Stimulated activated CD4-positive, alpha-beta T cell treated with anti-CD3 and anti-CD28 coated beads, Interleukin-1b, Interleukin-23, amount 100 ng/mL, for 1 hour (primary cell): ENCODE measurements at places on chromosomes 3 and 15.

DNA sequence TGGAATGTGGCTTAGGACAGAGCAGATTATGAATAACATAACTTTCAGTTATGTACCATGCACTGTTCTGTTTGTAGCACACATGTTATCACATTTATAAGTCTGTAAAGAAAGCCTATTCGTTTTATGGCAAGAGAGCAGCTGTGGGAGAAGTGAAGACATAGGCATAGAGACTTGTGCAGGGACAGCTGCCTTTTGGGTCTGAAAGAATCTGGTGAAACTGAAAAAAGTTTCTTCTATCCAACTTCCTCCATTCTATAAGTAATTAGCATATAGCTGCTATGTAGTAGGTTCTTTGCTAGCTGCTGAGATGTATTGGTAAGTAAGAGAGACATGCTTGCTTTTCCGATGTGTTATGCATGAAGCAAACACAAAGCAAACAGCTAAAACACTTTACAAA lies 1095.4 kb upstream of the CADM2 start:
- DNase-seq, result no peak

DNA sequence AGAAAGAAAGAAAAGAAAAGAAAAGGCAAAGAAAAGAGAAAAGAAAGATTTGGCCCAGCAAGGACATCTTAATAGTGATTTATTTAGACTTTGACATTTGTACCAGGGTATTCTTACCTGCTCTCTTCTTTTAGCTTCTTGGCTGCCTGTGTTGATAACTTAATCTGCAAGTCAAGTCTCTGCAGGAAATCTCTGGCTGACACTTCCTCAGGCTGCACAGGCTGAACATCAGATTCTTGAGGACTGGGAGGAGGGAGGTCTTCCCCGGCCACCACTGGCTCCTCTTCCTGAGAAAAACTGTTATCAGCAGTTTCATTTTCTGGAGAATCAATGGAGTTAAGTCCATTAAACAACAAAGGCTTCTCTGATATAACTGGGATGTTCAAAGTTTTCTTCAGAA lies 12.8 kb downstream of the LYSMD2 start:
- DNase-seq, result no peak

GRCh38 chr3:109939817-109940216 lies 602.5 kb upstream of the DPPA4 start:
- DNase-seq, result no peak

GRCh38 chr15:32670623-32671022 lies 29.1 kb downstream of the SCG5 start:
- DNase-seq, result no peak

- DNase-seq, result no peak
These were observed 53.0 kb downstream of the KLHL6 start for GRCh38 chr3:183502237-183503181.

DNA sequence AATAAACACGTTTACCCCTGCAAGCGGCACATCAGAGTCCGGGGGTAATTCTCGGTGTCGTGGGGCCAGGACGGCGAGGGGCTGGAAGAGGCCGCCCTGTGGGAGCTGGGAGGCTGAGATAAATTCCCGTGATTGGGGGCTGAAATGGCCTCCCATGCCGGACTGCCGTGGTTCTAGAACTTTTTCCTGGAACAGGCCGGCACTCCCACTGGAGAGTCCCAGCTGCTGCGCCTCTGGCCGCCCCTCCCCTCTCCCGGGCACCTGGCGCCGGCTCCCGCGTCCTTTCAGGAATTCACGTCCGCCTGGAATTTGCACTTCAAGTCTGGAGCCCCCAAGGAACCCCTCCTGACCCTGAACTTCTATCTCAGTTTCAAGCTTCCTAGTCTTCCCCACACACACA lies 10.8 kb upstream of the LRRC2 start:
- no peak for DNase-seq

GRCh38 chr3:188617270-188617669 lies 463.3 kb downstream of the LPP start:
- no peak for DNase-seq

DNA sequence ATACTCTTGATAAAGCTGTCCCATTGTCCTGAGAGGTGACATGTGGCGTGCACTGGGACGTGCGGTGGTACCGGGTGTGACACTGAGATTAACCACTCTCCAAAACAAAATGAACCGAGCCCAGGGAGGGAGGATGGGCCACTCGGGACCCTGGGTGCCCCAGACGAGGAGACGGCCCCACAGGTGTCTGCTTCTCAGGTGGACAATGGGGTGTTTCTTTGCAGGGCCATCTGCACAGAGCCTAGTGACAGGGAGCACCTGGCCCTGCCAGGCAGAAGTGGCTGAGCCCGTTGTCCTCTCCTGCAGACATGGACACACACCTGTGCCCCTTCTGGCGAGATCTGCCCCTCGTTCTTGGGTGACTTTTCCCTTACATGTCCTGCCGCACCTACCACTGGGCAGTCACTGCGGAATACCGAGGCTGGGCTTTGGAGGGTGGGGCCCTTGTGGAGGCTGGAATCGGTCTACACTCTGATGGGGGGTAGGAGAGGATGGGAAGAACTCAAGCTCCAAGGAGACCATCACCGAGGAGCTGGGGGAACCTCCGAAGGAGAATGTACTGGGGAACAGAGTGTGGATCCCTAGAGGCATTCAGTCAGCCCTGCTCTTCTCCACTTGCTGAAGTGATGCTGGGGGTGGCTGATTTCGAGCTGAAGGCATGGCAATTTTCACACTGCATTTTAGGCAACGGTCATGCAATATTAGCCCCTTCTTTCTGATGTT lies 153.5 kb downstream of the ATP10A start:
- DNase-seq, result no peak

DNA sequence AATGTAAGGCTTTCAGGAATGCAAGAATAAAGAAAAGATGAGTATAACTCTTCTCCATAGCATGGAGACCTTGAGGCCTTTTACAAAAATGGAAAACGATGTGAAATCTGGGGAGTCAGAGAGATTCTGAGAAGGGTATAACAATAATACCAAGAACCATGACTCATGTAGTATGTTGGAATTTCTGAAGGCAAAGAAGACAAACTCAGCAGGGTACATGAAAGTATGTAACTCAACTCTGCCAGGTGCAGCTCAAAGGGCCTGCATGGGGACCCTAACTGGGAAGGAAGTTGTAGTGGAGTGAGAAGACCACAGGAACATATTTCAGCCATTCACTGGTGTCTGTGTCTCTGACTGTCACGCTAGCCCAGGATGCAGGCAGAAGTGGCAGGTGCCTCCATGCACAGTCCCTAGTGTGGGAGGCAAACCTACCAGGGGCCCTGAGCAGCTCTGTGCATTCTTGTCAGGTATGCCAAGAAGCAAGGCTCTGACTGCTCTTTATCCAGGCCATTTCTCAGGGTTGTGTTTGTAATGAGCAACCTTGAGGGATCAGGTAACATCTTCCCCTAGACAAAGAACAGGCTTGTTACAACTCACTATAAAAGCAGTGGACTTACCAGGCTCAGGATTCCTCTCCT lies 57.2 kb downstream of the GPR156 start:
- DNase-seq, result no peak

DNA sequence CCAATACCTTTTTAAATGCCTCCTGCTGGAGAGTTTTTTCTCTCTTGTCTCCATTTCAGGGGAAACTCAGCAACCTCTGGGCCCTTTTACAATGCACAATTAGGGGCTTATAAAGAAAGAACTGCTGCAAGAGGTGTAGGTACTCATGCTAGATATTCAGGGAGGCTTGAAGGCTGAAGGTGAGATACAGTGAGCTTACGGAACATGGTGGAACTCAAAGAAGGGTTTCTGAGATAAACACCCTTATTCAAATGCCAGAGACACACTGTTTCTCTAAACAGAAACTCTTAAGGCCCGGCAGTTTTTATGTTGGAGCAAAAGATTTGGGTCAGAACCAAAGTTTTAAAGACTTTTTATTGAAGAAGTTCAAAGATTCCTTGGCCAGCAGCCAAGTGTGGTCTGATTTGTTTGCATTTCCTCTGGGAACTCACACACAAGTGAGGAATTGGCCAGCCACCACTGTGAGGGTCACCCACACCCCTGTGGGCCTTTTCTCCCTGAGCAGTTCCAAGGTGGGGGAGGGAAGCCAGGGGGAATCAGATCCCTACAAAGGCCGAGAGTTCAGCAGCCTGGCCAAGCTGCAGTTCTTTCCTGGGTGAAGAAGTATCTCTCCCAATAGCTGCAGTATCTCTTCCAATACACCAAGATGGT lies 47.8 kb downstream of the TNFAIP8L3 start:
- DNase-seq, result no peak

GRCh38 chr15:101006931-101007691 lies 88.0 kb downstream of the LRRK1 start:
- peak; percentile 37 for DNase-seq

DNA sequence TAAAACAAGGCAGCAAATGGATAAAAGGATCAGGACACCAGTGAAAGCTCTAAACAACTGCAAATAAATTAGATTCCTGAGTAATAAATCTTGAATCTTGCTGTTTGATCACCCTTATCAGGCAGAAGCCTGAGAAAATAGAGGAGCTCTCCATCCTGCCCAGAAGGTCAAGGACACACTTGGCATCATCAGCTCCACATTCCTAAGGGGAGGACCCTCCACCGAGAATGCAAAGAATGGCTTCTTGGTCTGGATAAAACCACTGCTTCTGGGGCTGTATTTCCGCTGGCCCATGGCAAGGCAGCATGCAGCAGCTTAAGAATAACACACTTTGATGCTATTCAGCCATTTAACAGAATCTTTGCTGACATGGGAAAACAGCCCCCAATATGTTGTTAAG lies 108.9 kb upstream of the TSC22D2 start:
- no peak for DNase-seq

DNA sequence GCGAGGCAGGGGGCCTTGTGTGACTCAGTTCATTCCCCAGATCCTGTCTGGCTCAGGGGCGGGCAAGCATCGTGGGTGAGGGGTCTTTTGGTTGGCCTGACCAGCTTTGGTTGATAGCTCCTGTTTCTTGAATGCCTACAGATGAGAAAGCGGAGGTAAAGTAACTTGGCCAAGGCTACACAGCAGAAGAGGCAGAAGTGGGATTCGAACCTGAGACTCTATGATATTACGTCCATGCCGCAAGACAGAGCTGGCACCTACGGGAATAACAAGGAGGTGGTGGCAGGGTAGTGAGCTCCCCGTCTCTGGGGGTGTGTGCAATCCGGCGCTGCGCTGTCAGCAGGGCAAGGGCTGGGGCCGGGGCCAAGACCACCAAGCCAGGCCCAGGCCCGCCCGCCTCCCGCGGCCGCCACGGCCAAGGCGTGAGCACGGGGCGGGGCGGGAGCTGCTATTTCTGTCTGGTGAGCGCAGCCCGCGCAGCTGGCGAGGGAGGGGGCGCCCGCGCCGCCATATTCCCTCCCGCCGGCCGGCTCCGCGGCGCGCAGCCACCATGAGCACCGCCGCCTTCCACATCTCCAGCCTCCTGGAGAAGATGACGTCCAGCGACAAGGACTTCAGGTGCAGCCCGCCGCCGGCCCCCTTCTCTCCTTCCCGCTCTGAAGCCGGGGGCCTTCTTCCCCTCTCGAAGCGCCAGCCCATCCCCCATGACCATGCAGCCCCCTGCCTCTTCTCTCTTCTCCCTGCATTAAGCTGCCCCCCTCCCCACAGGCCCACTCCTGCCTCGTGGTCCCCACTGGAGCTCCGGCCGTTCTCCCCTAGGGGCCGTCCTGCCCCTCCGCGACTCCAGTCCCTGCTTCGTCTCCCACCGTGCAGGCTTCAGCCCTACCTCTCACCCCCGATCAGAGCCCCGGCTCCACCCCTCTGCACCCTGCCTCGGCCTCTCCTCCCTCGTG lies at the start of gene CAND2:
Gene CAND2, plus strand, starts transcription at position 510 of the 953 bp plus-strand sequence. Its CDS starts 41 bp downstream, at position 551.
- no peak for DNase-seq

- no peak for DNase-seq
These were observed 257.2 kb downstream of the RBMS3 start for GRCh38 chr3:29537889-29538609.

DNA sequence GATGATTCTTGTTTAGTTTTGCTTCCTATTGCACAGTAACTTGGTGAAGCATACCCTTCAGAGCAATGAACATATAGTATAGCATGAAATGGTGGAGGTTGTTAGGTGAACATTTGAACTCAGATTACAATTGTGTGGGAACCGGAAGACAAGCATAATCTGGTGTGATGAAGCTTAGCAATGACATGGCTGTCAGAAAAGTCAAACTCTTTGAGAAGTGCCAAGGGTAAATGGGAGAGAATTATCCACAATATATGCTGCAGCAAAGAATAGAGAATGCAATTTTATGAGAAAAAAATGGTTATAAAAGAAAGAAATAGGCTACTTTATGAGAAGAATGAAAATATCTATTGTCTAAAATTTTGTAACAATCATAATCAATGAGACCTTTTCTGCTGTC lies 1536.7 kb downstream of the SI start:
- no peak for DNase-seq

DNA sequence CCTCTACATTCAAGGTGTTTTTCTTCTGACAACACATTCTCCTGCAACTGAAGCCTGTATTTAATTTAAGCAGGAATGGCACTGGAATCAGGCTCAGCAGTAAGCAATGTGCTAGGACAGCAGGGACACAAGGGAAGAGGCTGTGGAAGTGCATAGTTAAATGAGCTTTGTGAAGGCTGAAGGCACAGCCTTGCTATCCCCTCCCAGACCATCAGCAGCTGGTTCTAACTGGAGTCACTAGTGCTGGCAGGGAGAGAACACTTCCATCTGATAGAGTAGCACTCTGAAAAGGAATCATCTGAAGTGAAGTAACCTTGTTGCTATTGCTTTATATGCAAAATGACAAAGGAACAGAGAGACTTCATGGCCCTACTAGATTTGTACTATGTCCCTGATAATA lies 14.7 kb downstream of the UQCC5 start:
- DNase-seq, result no peak

DNA sequence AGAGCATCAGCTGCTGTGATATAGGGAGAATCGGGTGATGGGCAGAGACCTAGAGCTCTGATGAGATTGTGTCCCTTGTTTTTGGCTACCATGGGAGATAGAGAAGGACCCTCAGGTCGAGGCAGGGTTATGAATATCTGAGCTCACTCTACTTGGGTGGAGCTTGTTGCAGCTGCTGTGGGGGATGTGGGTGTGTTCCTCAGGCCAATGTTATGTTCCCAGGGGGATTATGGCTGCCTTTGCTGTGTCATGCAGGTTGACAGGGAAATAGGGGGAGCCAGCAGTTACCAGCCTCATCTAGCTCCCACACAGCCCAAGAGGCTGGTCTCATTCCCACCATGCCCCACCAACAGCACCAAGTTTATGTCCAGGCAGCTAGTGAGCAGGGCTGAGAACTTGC lies 131.5 kb downstream of the TRIM42 start:
- DNase-seq, result no peak

GRCh38 chr3:43181202-43181821 lies 75.4 kb upstream of the POMGNT2 start:
- DNase-seq, result no peak

DNA sequence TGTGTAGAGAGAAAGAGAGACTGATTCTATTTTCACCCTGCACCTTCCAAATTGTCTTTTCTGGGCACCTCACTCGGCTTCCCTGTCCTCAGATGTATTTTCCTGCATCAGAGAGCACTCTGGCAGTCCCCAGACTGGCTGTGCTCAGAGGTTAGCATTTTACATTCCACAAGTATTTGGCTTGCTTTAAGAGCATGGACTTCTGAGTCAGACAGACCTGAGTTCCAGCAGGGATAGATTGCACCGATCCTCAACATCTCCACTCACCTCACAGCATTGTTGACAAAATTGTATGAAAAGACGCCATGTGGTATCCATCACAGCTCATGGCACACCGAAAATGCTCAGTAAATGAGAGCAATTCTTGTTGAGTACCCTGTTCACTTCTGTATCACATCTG lies 45.6 kb downstream of the SST start:
- no peak for DNase-seq
